ENCODE measurements at places on chromosomes 16 and 17.

- peak; percentile 5 for DNase-seq
Measured at GRCh38 chr17:49520386-49521087, 25.4 kb downstream of the NGFR start.

- no peak for DNase-seq
Measured at GRCh38 chr17:76994237-76994637, 126.0 kb downstream of the MGAT5B start.

DNA sequence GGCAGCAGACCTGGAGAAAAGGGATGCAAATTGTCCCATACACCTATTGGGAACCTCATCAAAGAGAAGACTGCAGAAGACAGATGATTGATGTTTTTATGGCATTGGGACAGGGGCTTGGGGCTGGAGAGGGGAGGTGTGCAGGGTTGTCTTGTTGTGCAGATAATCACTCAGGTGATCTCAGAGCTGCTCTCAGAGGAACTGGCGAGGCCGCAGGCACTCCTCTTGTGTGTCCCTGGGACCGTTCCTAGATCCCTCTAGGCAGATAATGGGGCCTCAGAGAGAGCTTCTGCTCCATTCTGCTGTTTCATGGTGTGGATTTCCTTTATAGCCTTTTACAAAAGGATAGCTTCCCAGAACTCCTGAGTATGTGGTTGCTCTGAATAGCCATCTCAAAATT, 1.6 kb downstream of the RNF213 start:
- DNase-seq = no peak

DNA sequence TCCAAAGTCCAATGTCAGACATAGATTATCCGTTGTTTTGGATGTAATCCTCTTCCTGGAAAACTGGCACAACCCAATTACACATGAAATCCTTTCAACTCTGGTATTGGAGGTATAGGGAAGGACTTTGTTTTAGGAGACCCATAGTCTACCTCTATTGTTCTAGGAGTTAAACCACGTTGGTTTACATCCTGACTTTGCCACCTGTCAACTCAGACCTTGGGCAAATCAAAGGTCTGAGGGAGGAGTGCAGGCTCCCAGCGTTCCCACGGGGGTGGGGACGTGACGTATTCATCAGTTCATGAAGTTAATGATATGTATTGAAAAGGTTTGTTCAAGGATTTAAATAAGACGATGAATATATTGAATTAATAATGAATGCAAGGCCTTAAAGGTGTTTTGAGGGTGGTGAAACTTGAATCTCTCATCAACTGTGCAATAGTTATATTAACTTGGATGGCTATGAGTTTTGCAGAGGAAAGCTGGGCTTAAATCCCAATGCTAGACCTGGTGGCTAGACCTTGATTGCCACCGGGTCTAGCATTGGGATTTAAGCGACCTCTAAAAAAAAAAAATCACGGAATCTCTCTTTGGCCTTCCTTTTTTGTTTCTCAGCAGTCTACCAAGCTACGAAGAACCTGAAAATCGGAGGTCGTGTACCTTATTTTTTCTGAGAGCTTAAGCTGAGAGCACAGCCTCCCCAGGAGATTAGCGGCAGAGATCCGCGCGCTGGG, 744 bp upstream of the NF1 start:
- no peak for DNase-seq

DNA sequence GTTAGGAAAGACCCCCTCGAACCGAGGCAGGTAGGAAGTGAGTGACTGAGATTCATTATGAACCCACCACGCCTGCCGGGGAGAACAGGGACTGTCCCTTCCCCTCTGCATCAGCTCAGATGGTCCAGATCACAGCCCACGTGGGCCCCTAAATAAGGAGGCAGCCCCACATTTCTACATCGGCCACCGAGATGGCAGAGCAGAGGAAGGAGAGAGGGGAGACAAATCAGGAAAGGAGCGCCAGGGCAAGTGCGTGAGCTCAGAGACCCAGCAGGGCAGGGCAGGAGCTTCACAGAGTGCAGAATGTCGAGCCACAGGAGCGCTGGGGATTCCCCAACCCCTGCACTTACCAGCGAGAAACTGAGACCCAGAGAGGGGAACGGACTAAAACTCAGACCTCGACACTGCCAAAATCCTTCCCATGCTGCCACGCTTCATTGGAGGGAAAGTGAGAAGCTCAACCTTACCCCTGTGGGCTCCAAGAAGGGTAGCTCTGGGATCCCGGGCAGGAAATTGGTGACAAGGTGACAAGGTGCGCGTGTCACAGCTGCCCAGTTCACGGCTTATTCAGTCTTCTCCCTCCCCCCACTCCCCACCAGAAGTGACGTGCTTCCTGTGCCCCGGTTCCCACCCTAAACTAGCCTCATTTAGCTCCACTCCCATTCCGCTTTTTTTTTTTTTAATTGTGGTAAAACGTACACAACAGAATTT, at the start of gene ICAM2:
TSS of gene ICAM2 (minus strand) at position 578 of the 711 bp plus-strand sequence. CDS start 13,942 bp downstream, outside the sequence.
- DNase-seq = no peak

All from WTC11 (cell line).